ENCODE measurements at places on chromosomes 2 and 18.

- DNase-seq, result no peak
Measured at GRCh38 chr18:35158728-35159450, 81.9 kb upstream of the ZNF397 start.

DNA sequence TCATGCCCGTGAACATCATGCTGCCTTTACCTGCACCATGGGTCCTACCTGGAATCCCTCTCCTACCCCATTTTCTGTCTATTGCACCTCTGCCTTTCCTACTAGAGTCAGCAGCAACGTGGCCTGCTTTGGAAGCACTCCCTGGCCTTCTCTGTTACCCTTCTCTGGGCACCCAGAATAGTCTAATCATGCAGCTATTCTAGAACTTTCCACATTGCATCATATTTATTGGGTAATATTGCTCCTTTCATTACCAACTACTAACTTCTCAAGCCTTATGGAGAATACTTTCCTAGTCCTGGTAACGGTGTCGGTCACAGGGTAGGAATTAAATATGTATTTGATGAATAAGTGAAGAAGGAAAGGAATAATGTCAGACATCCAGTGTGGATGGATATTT lies 33.3 kb upstream of the CREG2 start:
- DNase-seq, result no peak

DNA sequence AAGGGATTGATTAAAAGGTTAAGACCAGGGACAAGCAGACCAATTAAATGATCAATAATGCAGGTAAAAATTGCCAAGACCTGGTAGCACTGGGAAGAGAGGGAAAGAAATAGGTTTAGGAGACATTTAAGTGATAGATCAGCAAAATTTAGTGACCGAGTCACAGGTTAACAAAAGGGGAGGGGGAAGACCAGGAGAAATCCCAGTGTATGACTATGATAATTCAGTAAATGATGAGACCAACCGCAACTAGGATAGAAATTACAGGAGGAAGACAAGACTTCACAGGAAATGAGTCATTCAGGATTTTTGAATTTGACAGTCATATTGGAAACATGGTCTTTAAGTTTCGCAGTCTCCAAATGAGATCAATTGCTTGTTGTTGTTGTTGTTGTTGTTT lies 62.9 kb downstream of the COBLL1 start:
- no peak for DNase-seq

- no peak for DNase-seq
Measured at GRCh38 chr2:170006587-170007325, 171.2 kb upstream of the MYO3B start.

- no peak for DNase-seq
Measured at GRCh38 chr2:167785606-167786216, 461.7 kb downstream of the STK39 start.

GRCh38 chr2:190446750-190447516 lies 38.8 kb downstream of the MFSD6 start:
- DNase-seq, result no peak

DNA sequence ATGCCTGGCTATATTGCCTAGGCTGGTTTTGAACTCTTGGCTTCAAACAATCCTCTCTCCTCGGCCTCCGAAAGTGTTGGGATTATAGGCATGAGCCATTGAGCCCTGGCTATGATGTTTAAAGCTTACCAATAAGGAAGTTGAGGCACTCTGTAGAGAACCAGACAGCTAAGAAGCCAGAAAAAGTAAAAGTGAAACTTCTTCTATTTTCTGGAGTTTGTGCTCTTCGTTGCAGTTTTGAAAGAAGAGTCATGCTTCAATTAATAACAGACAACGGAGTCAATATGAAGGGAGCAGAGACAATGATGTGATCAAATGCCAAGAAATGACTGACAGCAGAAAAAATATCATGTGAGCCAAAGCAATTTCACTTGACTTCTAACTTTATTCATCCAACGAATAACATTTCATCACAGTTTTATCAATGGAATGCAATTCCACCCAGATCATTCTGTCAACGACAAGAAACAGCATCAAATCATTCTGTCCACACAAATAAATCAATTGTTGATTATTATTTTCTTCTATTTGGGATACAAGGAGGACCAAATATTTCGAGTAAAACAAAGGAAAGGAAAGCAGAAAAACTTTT lies 175.5 kb upstream of the CELF4 start:
- DNase-seq, result no peak

- no peak for DNase-seq
Measured at GRCh38 chr2:162798407-162798806, 40.2 kb downstream of the KCNH7 start.

DNA sequence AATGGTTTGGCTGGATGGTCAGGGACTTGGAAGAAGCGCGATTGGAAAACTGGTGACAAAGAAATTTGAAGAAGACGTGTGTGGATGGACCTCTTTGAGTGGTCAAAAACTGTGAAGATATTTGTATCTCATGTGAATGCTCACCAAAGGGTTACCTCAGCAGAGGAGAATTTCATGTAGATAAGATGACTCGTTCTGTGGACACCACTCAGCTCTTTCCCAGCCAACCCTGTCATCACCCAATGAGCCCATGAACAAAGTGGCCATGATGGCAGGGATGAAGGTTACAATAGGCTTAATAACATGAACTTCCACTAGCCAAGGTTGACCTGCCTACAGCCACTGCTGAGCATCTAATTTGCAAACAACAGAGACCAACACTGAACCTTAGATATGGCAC lies 248.3 kb downstream of the KCNE4 start:
- DNase-seq, result no peak

DNA sequence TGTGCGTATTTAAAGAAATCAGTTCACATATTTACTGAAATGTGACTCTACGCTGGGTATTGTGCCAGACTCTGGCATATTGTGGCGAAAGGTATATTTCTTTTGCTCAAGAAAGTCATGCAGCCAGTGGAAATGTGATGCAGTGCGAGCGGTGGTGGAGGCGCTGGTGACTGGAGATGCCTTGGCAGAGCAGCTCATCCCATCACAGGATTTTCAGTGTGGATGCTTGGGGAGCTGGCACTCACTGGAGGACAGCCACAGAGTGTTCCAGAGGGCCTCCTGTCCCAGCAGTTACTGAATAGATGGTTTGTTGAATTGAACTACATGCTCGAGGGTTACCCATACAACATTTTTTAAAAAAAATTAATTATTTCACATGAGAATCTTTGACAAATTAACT lies 117.6 kb downstream of the ZNF407 start:
- DNase-seq, result no peak

GRCh38 chr2:234840336-234840735 lies 111.5 kb upstream of the SH3BP4 start:
- DNase-seq, result no peak

DNA sequence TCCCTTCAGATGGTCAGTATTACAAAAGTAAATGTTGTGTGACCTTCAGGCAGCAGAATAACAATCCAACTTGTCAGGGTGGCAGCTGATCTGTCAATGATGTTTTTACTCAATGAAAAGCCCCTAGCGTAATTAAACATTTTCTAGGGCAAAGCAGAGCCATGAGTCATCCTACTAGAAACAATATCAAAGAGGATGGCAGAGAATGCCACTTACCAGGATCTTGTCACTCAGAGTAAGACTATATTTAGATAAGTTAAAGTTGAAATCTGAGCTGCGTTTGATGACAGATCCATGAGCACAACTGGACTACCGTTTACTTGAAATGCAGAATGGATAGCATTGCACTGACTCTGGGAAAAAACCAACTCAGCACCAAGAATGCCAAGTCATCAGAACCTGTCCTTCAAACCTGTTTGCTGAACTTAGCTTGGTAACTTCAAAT lies 612.6 kb upstream of the ACVR2A start:
- DNase-seq, result no peak

GRCh38 chr2:119011162-119011909 lies 69.3 kb downstream of the MARCO start:
- no peak for DNase-seq

GRCh38 chr18:49698525-49699025 lies 114.8 kb downstream of the ACAA2 start:
- no peak for DNase-seq

DNA sequence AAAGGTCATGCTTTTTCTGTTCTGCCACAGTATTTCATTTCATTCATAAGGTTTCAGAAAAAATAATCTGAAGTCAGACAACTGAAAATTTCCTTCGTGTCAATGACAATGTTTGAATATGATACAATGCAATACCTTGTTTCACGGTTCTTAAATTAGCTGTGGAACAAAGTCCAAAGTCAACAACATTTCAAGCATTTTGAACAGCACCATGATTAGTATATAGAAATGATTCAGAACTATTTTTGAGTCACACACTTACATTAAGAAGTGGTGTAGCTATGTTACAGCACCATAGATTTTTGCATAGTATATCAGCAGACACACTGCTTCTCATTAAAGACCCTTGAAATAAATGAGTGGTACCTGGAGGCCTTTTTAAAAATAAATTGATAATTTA lies 178.3 kb upstream of the DSEL start:
- DNase-seq, result no peak

- DNase-seq, result no peak
Measured at GRCh38 chr2:11753452-11753885, 7.0 kb downstream of the LPIN1 start.

- no peak for DNase-seq
Measured at GRCh38 chr2:61470122-61470951, 550 bp downstream of the USP34 start.

- DNase-seq, result no peak
Measured at GRCh38 chr18:35389095-35389618, 12.0 kb upstream of the ZNF396 start.

DNA sequence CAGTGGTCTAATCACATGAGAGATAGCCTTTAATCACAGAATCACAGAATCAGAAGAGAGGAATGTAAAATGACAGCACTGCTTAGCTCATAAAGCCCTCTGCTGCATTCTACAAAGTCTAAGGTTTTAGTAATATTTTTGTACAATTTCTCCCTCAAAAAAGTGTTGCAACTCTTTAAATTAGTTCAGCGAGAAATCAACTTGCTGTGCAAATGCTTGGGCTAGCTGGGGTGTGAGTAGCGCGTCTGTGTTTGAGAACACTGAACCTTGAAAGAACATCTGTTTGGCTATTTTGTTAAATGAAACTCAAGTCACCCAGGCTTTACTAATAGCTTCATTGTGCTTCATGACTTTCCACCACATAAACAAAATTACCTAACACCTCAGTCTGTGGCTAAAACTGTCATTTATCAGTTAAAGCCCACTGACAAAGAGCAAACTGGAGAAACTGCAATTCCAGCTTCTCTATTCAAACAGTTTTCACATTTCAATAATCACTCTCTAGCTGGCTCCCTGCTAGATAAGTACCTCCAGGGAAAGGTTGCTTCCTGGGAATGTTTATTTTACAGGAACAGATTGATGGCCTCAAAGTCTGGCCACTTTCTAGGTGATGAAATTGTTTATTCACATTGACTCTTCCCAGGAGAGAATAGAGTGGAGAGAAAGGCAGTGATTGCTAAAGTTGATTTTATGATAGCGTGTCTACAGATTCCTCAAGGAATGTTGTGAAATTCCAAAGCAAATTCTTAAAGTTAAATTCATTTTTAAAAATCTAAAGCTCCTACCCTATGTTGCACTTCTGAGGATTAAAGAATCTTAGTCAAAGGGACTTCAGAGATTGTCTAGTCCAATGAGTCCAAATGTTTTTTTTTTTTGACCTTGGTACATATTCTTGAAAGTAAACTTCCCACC lies 36.0 kb upstream of the STAT1 start:
- DNase-seq, result peak; percentile 33

- peak; percentile 13 for DNase-seq
Measured at GRCh38 chr2:208040199-208041171, 15.2 kb upstream of the PLEKHM3 start.

DNA sequence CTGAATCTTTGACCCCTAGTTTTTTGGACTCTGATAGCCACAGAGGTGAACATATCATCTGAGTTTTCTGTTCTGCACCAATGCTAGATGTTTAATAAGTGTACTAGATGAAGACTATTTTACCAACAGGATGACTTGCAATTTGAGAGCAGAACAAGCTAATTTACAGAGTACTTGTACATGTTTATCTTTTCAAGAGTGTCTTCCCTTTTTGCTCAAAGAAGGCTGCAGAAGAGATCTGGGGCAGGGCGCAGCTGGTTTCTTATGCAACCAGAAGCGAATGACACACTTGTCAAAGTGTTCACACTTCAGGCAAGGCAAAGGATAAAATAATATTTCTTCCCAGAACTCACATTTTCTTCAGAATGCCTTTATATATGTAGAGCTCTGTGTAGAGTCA lies 86.0 kb downstream of the VWA3B start:
- no peak for DNase-seq

GRCh38 chr2:96258166-96259022 lies 7.4 kb downstream of the TMEM127 start:
- no peak for DNase-seq

DNA sequence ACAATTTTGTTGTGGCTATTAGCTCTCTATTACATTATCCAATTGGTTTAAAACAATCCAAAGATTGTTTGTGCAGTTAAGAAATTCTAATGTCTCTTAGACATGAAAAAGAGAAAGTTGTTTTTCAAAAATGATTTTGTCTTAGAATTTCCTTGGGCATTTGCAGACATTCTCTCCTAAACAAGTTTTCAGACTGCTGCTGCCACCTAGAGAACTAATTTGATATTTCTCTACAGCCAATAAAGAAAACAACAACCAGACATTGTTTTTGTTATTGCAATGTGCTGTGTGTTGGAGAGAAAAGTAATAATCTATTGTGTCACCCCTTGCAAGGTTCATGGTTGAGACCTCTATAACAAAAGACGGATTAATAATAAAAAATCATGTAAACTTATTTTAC lies 119.0 kb upstream of the SYT4 start:
- no peak for DNase-seq

GRCh38 chr2:236601316-236602202 lies 31.9 kb downstream of the ACKR3 start:
- DNase-seq, result no peak

- DNase-seq, result no peak
Measured at GRCh38 chr2:174972924-174973323, 32.3 kb downstream of the CHN1 start.
